Fibroblast of lung (primary cell): ENCODE measurements at places on chromosomes 12 and 14. TPM values are rescaled to one million over a fixed set of nuclear protein-coding genes. Genes with fewer than 3 reads are reported as not detected.

DNAH10 gene
- 0.26 and 0.33 TPM in 2 replicates for total RNA-seq

CAPZA3 gene
- total RNA-seq, result not detected in 2 replicates

IAPP gene
- not detected in 2 replicates for total RNA-seq

GSG1 gene
- 0.26 and 0.66 TPM in 2 replicates for total RNA-seq

GALNT6 gene
- 25.9 and 115 TPM in 2 replicates for total RNA-seq
